ENCODE measurements at places on chromosomes 5 and 9.
A peak's percentile ranks its signal among the peaks of the same experiment; 100 is the strongest.

DNA sequence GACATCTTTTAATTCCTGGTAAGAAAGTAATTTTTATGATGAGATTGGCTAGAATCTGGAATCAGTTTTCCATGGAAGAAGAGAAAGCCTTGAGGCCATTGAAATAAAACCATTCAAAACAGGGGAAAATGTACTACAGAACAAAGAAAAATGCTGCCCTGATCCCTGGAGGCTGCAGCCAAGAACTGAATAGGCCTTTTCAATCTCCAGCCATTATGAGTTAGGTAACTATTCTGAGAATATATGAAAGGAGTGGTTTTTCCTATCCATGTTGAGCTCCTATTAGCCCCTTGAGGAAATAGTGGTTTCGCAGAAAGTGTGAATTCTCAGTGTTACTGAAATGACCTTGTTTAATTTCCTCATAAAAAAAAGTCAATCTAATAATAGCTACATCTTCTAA is 408.5 kb upstream of the GRAMD2B start:
- no peak for DNase-seq

DNA sequence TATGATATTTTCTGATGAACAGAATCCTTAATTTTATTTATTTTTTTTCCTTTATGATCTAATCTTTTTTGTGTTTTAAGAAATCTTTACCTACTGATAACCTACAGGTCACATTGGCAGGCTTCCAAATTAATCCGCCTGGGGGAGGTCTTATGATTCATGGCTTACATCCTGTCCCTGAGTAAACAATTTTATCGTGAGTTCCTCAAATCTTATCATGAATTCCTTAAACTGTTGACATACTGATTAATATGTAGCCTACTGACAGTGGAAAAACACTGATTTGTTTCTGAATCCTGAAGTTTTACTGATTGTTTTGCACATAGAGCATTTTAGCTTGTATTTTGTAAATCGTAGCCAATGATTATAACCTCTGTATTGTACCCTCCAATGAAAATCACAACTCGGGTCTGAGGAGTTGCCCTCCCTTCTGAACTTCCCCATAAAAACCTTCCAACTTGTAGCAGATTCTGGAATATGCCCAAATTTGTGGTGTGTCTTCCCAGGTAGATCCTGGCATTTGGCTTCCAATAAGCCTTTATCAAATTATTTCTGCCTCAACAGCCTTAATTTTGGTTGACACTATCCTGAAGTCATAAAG is 105.6 kb downstream of the VCAN start:
- no peak for DNase-seq

GRCh38 chr5:132475497-132475882 is 15.1 kb downstream of the IRF1 start:
- DNase-seq: no peak

- DNase-seq: no peak
These were observed 479.5 kb upstream of the IZUMO3 start for GRCh38 chr9:25025156-25025555.

DNA sequence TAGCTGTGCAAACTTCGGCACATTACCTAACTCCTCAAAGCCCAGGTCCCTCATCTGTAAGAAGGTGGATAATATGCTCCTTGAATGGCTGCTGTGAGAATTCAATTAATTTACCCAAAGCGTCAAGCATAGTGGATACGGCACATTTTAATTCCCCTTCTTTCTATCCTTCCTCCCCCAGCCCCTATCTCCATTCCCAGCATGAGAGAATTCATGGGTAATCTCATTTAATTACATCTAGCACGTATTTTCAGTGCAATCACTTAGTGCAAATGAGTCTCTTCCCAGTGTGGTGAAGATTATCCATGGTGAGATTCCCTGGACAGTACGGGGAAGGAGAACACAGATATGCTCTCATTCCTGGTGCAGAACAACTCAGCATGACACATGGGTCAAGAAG is 145.6 kb downstream of the TRPM3 start:
- DNase-seq: no peak

GRCh38 chr5:148384380-148384737 is 601 bp downstream of the FBXO38 start:
- no peak for DNase-seq

DNA sequence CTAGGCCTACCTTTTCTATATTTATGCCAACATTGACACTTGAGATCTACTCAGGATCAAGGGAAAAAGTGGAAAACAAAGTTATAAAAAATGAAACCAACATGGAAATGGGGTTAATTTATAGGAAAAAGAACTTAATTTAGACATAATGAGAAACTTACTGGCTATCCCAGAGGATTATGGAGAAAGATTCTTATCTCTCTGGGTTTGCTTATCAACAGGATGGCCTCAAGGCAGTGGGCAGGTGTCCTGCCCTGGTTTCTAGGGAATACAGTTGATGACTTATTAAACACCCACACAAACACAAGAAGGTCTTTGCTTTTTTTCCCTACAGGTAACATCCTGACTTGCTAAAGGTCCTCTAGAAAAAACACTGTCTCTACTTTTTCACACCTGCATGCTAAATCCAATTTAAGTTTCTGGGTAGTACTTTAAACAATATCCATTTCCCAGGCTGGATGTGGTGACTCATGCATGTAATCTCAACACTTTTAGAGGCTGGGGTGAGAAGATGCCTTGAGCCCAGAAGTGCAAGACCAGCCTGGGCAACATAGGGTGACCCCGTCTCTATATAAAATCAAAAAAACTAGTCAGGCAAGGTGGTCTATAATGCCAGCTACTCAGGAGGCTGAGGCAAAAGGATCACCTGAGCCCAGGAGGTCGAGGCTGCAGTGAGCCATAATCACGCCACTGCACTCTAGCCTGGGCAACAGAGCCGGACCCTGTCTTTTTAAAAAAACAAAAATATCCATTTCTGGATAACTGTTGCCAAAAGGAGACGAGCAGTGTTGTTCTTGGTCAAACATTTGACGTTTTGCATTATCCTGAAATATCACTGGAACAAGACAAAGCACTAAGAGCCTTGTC is 6.6 kb upstream of the ZNF608 start:
- no peak for DNase-seq

GRCh38 chr5:85069659-85070640 is 685.3 kb upstream of the EDIL3 start:
- DNase-seq: no peak

DNA sequence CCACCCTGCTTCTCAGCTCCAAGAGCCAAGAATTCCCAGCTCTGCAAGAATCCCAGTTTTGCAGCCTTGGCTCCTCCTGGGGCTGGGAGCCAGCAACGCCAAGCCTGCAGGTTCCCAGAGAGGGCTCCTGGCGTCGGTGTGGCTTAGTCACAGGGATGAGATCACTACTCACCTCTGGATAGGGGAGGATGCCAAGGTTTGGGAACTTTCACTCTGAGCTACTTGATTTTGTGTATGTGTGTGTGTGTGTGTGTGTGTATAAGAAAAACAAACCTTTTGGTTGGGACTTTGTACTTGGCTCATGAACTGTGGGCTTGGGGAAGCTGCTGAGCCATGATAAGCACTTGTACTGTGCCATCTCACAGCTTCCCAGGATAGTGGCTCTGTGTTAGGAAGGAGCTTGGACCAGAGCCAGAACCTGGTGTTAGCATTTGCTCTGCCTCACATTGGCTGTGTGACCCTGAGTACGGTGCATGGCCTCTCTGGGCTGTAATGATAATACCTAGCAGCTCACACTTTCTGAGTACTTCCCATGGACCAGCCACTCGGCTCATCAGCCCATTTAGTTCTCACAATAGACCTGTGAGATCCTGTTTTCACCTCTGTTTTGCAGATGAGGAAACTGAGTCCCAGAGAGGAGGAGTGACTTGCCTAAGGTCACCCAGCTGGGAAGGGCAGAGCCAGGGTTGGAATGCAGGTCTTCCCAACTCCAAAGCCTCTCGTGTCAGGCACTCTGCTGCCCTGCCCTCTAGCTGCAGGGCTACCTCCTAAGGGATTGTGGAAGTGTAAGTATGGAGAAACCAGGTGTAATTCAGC is 41.4 kb upstream of the DAB2IP start:
- no peak for DNase-seq

DNA sequence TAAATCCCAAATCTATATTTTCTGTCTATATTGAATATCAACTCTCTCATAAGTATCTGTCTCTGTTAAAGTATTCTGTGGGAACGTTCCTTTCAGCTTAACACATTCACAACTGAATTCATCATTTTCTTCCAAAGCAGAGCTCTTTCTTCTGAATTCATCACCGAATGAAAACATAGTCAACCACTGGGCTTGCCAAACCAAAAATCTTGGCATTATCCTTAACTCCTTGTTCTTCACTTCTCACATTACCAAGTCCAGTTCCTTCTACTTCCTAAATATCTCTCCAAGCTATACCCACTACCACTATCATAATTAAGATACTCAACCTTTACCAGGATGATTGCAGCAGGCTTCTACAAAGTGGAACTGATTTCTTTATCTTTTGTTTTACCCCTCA is 559.8 kb downstream of the MAT2B start:
- peak; percentile 31 for DNase-seq

- DNase-seq: no peak
These were observed 64.4 kb downstream of the PIK3R1 start for GRCh38 chr5:68279984-68280383.

- DNase-seq: no peak
These were observed 1633.8 kb downstream of the MAT2B start for GRCh38 chr5:165139262-165139661.

- DNase-seq: no peak
These were observed 27.9 kb downstream of the COL5A1 start for GRCh38 chr9:134669399-134669955.

DNA sequence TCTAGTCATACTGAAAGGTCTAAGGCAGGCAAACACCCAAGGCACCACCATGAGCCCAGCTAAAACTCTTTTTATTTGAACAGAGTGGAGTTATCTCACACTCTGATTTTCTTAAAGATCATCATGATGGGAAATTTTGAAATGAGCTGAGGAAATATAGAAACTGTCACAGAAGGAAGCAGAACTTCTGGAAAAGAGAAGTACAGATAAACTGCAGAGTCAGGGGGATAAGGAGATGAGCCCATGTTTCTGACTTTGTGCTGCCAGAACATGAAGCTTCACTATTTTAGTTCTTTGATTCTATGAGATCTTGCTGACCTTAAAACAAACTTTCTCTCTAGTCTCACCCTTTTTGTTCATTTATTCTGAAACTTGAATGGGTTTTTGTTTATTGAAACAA is 406.5 kb upstream of the EDIL3 start:
- no peak for DNase-seq

DNA sequence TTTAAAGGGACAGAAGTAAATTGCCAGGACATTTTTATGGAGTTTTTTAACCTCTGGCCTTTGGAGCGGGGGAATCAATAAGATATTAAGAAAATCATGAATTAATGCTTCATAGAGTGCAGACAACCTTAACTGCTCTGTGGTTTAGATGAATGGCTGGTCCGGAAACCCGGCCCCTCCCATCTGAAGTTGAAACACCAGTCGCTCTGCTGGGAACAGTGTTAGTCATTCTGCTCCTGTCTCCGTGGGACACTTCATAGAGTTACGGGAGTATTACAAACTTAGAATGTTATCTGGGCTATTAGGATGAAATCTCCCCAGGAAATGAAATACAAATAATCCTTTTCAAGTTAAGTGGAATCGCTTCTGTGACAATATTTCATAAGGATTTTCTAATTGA is 110.1 kb upstream of the IRX2 start:
- DNase-seq: no peak

DNA sequence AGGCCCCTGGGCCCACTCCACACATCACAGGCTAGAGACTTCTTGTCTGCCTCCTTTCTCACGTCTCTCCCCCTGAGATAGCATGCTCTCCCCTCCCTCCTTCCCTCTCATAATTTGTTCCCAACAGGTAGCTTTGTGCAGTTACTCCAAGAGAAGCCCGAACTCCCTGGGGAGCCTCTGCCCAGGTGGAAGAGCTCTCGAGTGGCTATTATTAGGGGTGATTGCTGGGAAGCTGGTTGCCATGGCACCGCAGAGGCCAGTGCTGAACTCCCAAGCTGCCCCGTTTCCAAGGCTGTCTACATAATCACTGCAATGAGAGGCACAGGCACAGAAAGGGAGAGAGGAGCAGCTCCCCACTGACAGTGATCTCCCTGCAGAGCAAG is 104.7 kb upstream of the GPR151 start:
- no peak for DNase-seq

GRCh38 chr5:79982136-79982535 is 8.9 kb downstream of the MTX3 start:
- DNase-seq: no peak

GRCh38 chr5:149628221-149628620 is 46.9 kb downstream of the ARHGEF37 start:
- no peak for DNase-seq

DNA sequence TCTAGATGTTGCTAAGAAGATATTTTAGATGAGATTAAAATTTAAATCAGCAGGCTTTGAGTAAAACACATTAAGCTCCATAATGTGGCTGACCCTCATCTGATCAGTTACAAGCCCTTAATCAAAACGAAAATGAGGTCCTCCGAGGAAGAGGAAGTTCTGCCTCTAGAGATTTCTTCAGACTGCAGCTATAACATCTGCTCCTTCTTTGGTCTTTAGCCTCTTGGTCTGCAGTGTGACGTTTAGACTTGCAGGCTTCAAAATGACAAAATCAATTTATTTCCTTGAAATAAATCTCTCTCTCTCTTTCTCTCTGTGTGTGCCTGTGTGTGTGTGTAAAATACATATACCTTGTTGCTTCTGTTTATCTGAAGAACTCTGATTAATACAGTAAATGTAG is 1429.8 kb upstream of the CDH9 start:
- DNase-seq: no peak

DNA sequence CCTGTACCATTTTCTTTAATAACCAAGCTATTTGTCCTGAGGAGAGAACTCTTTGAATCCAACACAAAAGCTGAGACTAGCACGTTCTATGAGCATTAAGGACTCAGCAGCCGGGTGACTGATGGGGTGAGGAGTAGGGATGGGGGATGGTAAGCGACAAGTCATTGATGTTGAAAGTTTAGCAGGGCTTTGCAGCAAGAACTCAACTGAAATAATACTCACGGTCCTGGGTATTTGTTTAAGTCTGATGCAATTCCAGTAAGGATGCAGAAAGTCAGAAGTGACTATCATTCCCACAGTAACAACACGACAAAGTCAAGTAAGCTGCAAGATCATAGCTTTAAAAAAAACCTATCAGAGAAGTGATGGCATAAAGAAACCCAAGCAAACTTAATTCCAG is 131.1 kb downstream of the ACTL7B start:
- peak; percentile 38 for DNase-seq

DNA sequence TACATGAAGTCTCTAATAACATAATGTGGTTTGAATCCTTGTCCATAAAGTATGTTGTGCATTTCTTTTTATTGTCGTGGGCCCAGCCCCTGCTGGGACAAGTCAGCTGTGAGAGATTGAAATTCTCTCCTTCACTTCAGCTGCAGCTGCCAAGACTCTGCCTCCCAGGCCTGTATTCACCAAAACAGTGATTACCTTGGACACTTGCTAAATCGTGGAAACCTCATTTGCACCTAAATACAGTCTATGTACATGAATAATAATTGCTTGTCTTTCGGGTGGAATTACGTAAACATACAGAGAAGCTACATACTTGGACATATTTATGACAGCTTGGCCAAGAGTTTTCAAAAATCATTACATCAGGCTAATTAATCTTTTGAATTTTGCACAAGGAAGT is 898.5 kb upstream of the SEMA6A start:
- no peak for DNase-seq
